Erythroblast (primary cell): ENCODE measurements at places on chromosomes 1 and 21.

DNA sequence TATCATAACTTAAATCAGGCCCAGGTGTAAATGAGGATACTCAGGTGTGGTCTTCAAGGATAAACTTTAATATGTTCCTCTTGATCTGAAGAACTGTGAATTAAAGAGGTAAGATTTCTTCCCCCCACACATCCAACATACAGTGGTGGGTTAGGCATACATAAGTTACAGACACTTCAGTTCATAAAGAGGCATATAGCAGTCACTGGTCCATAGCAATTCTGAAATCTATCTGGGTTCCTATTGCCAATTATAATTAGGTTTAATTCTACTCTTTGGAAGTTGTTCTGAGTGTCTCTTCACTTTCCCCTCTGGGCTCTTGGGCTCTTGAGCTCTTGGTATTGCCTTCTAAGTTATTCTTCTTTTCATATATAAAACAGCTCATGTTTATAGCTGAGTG, 32.5 kb upstream of the TSPAN2 start:
- no peak for DNase-seq

DNA sequence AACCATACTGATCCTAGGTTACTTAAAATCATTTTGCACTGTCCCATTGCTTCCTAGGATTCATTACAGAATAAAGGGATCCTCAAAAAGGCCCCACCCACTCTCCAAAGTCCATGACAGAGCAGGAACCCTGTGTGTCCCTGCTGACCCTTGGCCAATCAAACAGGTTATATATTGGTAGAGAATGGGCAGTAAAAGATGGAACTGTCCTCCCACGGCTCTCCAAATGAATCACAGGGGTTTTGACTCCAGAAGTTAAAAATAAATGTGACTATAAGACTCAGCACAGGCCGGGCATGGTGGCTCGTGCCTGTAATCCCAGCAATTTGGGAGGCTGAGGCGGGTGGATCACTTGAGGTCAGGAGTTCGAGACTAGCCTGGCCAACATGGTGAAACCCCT, 65.5 kb downstream of the ACOT7 start:
- DNase-seq: no peak

GRCh38 chr21:46557469-46557868, 47.4 kb downstream of the S100B start:
- no peak for DNase-seq

- DNase-seq: no peak
Observed at GRCh38 chr1:15820478-15820877, 13.0 kb upstream of the UQCRHL start.

- DNase-seq: peak; percentile 59
Observed at GRCh38 chr1:110312188-110313121, 26.7 kb upstream of the RBM15 start.

DNA sequence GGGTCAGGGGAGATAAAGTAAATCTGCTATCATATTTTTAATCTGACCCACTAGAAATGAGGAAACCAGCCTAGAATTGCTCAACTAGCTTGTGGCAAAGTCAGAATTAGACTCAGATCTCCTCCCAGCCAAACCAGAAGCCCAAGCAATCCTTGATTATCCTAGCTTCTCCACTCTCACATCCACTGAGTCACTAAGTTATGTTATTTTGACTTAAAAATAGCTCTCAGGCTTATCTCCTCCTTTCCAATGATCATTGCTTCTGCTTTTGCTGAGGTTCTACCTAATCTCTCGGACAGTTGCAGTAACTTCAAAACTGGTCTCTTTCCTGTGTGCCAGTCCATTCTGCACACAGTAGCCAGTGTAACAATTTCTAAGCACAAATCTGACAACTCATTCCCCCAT, 22.9 kb downstream of the OVAAL start:
- no peak for DNase-seq

- DNase-seq: no peak
Observed at GRCh38 chr1:18109756-18110597, 2.4 kb downstream of the IGSF21 start.

DNA sequence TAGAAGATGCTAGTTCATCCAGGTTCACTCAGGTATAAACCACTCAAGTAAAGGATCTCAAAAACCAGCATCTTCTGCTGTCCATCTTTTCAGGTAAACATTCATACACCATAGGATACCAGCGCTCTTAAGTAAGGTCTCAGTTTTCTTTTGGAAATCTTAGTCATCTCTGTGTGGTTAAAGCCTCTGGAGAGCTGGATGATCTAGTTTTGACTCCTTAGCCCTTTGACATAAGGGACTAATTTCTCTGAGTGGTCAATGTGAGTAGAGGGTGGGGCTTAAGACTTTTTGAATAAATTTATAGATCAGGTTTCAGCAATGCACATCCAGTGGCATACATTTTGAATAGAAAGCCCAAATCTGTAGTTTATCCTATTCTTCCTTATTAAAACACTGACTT, 92.3 kb downstream of the CTH start:
- no peak for DNase-seq

DNA sequence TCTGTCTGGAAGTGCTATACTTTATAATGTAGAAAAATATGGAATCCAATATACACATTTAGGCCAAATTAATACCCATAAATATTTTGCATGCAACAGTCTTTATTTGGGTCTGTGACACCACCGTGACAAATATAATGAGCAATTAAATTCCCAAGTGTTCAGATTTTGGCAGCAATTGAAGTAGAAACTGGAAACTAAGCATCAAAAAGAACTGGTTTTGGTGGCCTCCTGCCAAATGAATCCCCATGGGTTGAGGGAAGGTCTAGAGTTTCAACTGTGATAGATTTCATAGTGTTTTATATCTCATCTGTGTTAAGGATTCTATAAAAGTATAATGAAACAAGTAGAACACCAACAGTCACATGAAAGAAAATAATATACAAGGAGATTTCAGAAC, 88.4 kb downstream of the DPYD start:
- no peak for DNase-seq

- no peak for DNase-seq
Observed at GRCh38 chr1:62800825-62801306, 16.9 kb downstream of the ATG4C start.

DNA sequence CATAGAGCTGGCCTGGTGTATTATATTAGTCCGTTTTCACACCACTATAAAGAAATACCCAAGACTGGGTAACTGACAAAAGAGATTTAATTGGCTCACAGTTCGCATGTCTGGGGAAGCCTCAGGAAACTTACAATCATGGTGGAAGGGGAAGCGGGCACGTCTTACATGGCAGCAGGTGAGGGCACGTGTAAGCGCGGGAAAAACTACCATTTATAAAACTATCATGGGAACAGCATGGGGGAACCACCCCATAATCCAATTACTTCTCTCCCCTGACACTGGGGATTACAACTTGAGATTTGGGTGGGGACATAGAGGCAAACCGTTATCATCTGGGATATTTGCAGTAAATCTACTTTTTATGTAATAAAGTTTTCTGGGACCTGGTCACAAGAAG, 6.8 kb downstream of the IER5 start:
- DNase-seq: no peak

DNA sequence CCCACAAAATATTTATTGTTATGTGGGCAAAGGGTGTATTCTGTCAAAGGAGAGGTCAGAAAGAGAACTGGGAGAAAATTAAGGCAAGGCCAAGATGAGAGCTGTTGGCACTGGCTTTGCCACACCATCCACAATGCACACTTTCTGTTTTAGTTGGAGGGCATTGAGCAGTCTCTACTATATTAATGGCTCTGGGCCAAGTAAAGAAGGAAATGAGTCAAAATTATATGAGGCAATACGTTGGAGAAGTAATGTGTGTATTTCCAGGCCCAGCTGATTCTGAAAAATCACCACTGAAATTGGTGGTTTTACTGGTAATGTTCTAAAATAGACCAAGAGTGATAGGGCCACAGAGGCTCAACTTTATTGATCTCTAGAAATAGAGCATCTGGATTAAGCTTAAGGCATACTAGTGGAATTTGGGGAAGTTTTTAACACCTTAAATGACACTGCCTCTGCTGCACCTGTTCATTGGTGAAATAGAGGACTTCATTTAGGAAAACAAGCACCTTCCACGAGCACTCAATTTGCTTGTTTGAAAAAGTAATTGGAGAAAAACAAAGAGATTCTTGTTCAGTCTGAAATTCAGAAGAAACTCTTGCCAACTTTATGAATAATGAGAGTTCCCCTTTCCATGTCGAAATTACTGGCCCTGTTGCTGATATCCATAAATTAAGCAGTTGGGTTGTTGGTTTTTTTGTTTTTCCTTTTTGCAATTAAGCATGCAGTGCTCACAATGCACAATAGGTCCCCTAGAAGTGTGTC, 424.9 kb downstream of the ADGRL2 start:
- DNase-seq: no peak

DNA sequence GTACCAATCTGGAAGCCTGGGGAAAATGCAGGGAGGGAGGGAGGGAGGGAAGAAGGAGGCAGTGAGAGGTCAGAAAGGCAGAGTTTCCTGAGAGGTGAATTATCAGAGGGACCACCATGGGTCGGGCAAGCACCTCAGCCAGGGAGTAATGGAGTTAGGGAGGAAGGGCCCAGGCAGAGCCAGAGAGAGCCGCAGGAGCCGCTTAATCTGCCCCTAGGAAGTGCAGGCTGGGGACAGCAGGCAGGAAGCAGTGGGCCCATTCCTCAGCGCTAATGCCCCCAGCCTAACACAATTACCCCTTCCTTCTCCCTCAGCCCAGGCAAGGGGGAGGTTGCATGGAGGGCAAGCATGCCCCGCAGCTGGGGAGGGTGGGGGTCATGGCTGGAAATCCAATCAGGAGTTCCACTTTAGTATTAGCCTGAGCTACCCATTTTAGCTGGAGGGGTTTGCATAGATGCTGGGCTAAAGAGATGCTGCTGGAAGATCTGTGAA, 109.0 kb downstream of the TMEM53 start:
- DNase-seq: no peak

- DNase-seq: no peak
Observed at GRCh38 chr1:1109743-1110142, 6.1 kb downstream of the C1orf159 start.

DNA sequence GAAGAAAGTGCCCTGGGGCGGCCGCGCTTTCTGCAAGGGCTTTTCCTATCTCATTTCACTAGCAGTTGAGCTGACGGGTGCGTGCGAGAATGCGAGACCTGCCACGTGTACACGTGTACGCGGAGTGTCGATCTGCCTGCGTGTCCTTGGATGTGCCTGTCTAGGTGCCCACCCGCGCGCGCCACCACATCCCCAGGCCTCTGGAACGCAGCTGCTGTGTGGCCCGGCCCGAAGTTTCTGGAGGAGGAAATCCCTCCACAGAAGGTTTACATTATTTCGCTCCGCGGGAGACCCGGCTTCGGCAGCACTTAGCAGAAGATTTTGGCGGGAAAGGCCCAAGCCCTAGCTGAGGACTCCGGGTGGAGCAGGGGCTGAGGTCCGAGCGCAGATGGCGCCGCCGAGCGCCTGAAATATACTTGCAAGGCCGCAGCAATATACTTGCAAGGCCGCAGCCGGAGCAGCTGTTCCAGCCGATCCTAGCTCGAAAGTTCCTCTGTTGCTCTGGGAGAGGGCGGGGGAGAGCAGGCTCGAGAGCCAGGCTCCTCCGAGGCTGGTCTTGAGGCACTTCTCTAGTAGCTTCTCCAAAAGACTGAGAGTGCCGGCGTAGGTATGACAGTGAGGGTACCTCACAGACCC, 3.9 kb downstream of the TBX15 start:
- DNase-seq: peak; percentile 22

DNA sequence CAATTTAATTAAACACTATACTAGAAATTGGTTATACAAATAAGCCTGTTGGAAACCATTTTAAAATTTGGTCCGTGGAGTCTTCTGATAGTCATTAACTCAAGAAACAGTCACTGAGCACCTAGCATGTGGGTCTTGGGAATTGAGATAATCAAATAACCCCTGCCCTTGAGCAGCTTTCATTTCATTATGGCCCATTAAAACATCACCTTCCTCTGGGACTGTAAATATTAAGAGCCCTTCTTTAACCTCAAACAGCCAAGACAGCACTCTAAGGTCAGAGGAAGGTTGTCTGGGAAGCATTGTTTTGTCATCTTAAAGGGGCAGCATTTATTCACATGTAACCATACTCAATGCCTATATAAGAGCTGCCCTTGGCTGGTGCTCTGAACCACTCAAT, 610.3 kb upstream of the USP24 start:
- DNase-seq: no peak

GRCh38 chr1:200861937-200862647, 10.7 kb upstream of the GPR25 start:
- DNase-seq: no peak

- no peak for DNase-seq
Observed at GRCh38 chr1:6329396-6329795, 64.2 kb downstream of the ACOT7 start.

DNA sequence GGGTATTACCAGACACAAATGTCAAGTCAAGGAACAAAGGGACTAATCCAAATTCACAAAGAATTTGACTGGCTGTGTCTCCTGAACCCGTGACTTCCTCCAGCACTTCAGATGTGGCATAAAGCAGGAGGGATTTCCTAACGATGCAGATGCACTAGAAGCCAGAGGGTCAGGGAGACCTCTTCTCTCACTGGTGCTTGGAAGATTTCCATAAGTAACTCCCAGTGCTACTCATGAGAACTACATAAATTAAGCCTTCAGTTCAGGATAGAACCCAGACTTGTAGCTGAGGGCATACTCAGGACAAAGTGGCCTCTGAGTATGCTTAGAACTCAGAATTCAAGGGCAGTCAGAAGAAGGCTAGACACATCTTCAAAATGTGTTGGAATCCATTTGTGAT, 83.6 kb upstream of the NRIP1 start:
- no peak for DNase-seq

DNA sequence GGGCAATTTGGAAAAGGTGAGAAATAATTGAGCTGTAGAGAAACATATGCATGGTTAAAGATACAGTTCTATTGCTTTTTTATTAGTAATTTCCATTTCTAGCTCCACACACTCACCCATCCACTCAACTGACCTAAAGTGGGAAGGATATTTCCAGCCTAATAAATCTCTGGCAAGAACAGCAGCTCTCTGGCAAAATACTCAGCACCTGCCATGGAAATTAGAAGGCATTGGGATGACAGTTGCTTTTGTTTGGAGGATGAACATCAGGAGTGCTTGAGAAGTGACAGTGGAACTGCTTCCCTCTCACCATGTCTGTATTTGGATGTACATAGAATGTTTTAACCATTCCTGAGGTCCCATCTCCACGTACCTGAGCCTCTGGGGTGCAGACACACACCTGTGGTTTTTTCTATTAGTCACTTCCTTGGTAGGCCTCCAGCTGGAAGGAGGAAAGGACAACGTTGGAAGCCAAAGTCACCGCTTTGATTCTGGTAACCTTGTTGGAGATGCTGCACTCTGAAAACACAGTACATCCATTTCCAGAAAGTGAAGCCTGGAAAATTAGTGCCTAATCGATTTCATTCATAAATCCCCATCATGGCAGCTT, 62.3 kb upstream of the RUNX1 start:
- no peak for DNase-seq

DNA sequence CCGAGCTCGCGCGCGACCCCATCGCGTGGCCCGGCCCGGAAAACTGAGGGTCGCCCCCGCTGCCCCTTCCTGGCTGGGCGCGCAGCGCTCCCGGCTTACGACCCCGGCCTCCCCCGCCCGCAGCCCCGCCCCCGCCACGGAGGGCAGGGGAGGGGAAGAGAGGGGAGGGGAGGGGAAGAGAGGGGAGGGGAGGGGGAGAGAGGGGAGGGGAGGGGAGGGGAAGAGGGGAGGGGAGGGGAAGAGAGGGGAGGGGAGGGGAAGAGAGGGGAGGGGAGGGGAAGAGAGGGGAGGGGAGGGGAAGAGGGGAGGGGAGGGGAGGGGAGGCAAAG, 6.7 kb upstream of the ANKRD65 start:
- DNase-seq: no peak

GRCh38 chr1:104248385-104248784, 498.7 kb downstream of the AMY1C start:
- DNase-seq: no peak

GRCh38 chr1:151939779-151940178, 30.5 kb upstream of the THEM4 start:
- DNase-seq: no peak
